ENCODE measurements at places on chromosomes 6 and 20. TPM values are rescaled to one million over a fixed set of nuclear protein-coding genes. Genes with fewer than 3 reads are reported as not detected.

The NEURL2 gene
- polyA plus RNA-seq = 7.2 TPM

DNA sequence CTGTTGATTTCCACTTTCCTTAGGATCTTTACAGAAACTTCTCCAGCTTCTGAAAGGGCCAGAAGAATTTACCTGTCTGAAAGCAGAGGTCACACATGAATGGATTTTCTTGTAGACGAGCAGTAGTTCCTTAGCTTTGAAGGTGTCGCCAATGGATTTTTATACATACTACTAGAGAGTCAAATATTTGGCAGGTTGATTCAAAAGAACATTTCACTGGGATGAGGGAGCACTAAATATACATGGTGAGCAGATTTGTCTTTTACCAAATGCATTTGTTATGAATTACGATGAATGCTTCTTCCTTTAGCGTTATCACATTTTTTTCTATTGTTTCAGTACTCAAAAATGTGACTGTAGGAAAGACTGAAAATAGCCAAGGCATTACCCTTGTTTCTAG is 162.3 kb downstream of the PAX1 start:
- no peaks in the 10 kb centered on the region for H3K36me3 ChIP-seq
- H3K4me1 ChIP-seq = no peaks in the 10 kb centered on the region
- no peak overlapping the region for H3K4me3 ChIP-seq

The SULF2 gene
- 21.0 TPM for polyA plus RNA-seq

DNA sequence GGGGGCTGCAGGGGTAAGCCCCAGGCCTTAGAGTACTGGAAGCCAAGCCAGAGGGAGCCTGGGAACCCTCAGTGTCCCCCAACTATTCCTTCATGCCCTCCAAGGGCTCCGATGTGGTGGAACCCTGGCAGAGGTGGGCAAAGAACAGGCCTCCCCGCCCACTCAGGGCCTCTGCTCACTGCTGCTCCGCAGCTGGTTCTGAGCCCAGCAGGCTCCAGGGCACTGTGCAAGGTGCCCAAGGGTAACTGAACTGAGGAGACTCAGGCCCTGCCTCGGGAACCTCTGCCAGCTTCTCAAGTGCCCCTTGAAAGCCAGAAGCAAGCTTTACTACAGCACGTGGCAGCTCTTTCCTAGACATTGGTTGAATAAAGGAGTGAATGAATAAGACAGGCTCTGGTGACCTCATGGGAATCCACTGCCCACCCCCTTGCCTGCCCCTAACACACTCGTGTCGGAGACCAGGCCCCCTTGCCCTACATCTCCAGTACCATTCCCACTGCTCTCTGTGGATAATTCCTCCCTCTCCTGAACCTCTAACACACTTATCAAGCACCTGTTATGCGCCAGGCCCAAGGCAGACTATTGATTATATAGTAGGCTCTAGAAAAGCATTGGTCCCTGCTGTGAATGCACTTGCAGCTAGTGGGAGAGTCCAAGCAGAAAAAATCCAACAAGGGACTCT is 55.0 kb downstream of the TOX2 start:
- H3K27ac ChIP-seq = no peak overlapping the region
- no peaks in the 10 kb centered on the region for H3K4me1 ChIP-seq
- H3K27me3 ChIP-seq = no peaks in the 10 kb centered on the region
- no peak overlapping the region for H3K4me3 ChIP-seq
- no peak for DNase-seq

The PAK5 gene
- not detected for polyA plus RNA-seq

DNA sequence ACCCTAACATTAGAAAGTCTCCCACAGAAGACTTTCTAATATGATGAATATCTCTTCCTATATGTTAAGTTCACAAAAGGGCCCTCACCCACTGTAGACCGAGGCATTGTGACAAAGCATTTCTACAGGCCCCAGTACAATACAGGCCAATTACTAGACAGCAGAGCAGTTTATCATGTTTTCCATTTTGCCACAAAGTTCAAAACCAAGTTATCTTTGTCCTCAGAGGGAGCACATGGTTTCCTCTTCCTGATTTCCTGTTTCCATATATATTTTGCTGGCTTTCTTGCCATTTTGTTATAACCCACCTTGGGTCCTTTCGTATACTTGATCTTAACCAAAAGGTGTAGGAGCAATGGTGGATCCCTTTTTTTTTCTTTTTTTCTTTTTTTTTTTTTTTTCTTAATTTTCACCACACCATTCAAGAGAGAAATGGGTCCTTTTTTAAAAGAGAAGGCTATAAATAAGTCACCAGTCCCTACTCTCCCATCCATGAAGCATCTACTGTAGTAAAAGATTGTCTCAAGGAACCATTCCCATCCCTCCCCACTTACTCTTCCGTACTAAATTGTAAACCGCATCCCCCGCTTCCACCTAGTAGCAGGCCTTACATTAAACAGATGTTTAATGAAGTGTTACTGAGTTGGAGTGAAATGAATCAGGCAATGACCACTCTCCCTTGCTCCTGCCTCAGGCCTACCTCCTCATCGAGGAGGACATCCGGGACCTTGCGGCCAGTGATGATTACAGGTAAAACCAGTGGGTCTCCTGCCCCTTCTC is 2.1 kb upstream of the UBE2C start:
- peaks cover 19% of the 10 kb centered on the region for H3K4me1 ChIP-seq
- no peak overlapping the region for H3K27ac ChIP-seq

The HDGFL1 gene
- not detected for polyA plus RNA-seq

DNA sequence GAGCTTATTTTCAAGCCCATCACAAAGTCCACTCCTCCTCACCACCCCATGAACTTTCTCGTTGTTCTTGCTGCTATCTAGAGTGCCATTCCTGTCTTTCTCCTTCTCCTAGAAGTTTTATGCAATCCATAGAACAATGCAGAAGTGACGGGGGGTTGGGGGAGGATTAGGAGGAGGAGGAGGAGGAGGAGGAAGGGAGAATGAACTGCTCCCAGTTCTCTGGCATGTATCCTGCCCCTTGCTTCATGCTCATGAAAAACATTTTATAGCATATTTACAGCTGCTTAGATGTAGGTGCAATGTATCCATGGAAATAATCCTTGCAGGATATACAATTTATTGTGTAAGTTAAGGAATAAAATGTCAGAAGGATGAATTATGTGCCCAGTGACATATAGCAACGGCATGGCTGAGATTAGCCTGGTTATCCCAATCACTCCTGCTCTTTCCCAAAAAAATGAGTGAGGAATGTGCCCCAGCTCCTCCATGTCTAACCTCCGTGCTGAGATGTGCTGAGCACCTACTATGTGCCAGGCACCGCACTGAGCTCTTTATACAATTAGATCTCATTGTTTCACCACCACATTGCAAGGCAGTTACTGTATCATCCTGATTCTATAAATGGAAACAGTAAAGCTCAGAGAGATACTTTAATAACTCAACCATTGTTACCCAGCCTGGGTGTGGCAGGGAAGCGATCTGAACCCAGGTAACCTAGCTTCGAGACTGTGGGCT is 41.6 kb upstream of the TFAP2C start:
- H3K4me1 ChIP-seq = no peaks in the 10 kb centered on the region
- H3K27ac ChIP-seq = no peak overlapping the region
- H3K36me3 ChIP-seq = no peaks in the 10 kb centered on the region
- no peak overlapping the region for H3K4me3 ChIP-seq
- DNase-seq = no peak
